ENCODE measurements at places on chromosomes 1 and 21.
A peak's percentile ranks its signal among the peaks of the same experiment; 100 is the strongest.

DNA sequence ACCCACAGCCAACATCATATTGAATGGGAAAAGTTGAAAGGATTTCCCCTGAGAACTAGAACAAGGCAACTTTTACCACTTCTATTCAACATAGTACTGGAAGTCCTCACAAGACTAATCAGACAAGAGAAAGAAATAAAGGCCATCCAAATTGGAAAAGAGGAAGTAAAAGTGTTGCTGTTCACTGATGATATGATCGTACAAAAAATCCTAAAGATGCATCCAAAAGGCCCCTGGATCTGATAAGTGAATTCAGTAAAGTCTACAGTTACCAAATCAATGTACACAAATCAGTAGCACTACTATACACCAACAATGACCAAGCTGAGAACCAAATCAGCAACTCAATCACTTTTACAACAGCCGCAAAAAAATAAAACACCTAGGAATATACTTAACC, 28.3 kb downstream of the RAB3GAP2 start:
- no peak for DNase-seq

DNA sequence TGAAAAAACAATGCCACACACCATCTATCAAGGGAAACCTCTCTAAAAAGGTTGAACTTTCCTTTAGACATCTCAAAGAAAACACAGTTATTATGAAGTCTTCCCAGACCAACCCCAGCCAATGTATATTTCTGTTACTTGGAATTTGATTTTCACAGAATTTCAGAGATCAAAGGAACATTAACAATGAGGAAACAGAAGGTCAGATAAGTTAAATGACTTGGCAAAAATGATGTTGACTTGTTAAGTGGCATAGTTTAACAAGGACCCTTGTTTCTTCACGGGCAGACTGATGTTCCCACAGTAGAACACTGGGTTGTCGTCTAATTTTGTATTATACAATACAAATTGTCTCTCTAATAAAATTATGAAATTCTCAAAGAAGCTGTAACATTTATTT, 29.0 kb downstream of the NME7 start:
- no peak for DNase-seq

DNA sequence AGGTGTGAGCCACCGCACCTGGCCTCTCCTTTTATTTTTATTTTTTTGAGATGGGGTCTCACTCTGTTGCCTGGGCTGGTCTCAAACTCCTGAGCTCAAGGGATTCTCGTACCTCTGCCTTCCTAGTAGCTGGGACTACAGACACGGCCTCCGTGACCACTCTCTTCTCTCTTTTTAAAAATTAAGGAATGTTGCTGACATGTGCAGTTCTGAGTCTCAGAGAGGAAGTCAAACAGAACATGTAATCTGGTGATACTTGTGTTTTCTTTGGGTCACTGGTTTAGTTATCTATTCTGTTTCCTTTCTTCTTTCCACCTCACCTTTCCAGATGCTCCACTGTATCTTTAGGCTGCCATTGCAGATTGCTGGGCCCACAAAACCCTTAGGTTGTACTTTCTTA, 2.7 kb downstream of the WDTC1 start:
- DNase-seq: no peak

DNA sequence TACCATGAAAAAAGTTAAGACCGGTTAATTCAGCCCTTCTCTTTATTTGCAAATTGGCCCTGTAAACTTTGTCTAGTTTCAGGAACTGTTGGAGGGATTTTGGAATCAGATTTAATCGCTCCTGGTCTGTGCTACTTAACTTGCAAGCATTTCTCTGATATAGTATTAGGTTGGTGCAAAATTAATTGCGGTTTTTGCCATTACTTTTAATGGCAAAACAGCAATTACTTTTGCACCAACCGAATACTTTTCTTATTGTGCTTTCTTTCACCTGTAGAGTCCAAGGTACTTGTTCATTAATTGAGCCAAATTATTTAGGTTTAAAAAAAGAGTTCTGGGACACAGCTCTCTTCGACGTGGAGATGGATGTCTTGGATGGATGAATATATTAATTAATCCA, 92.8 kb upstream of the HNRNPU start:
- no peak for DNase-seq

DNA sequence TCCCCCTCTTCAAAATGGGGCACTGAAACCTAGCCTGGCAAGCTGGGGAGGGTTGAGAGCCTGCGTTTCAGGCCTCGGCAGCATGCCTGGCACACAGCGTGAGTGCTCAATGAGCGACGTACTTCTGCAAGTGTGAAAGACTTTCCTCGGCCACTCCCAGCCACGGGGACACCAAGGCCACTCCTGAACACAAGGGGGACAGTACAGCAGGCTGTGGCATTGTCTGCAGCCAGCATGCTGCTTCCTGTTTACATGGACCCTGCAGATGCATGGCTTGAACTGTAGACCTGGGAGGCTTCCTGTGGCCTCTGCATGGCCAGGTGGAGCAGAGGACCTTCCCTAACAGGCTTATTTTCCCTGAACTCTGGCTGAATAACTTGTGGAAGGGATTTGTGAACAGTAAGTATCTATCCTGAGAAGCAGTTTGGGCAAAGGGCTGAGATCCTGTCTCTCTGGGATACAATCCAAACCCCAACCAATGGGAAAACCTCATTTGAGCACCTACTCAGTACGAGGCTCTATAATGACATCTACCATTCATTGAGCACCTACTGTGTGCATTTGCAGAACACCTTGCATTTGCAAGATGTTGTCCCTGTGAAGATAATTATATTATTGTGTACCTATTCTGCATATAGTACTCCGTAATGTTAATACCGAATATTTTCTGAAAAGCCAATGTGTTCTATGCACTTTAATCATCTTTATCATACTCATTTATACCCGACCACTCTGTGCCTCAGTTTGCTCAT, 9.9 kb upstream of the HSPG2 start:
- DNase-seq: no peak

DNA sequence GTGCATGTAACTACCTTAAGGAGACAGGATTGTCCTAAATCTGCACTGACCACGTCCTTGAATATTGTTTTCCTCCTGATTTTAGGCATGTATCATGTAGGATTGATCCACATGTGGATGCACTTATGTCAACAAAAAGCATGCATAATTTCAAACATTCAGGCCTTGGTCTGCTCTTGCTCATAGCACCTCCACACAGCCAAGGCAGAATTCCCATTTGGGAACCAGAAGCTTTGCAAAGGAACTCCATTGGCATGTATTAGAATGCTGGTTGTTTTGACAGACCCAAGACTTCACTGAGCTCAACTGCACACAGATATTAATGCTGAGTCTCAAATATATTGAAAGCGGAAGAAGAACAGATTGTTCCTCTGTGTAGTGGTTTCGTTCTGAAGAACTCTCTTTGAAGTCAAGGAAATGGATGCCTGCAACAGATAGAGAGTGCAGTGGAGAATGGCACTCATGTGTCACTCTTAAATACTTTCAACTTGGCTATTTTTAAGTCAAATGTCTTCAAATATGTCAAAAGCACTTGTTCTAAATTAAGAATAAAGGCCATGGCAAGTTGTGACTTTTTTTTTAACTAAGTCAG, 387.6 kb downstream of the LTN1 start:
- peak; percentile 10 for DNase-seq

GRCh38 chr1:67738401-67738800, 53.4 kb downstream of the GADD45A start:
- no peak for DNase-seq

DNA sequence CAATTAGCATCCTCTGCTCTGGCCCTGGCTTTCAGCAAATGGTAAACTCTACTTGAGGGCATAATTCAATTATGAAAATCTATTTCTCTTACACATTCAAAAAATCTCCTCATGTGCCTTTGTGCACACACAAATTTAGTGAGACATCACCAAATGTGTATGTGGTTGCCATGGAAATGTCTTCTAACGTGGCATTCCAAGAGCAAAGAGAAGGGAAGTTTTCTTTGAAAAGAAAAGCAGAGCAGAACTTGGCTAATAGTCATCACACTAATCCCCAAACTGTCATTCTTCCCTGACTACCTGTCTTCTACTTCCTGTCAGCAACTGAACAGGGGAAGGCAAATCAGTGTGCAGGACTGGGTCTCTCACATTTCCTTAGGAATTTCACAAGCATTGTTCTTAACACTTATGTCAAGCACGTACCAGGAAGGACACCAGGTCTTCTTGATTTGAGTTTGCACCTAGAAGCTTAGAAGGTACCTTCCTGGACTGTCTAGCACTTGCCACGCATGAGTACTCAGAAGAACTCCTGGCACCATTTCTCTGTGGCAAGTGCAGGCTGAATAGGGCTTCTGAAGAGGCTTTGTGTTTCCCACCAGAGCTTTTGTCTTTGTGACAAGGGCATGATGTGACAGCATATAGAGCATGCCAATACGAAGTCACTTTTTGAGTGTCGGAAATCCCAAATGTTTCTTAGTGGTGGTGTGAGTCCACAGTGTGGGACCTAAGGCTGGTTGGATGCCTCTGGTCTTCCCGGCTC, 32.3 kb downstream of the MAN1C1 start:
- no peak for DNase-seq

DNA sequence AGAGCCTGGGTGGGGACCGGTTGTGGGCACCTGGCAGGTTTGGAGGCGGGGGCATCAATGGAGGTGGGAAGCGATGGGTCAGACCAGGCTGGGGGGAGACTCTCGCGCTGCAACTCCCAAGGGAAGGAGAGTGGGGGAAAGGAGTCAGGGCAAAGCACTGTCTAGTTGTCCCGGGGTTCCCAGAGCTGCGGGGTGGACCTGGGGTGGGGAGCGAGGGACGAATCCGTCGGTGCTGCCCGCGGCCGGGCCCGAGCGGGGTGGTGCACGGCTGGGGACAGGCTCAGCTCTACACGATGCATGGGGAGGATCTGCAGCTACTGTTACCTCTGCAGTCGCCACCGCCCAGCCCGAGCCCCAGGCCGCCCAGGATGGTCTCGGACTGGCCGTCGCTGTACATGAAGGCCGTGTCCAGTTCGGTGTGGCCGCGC, 427 bp downstream of the AKR7A2 start:
- no peak for DNase-seq
